Nasal cavity respiratory epithelium epithelial cell of viscerocranial mucosa (primary cell): ENCODE measurements at places on chromosomes 7 and 10. TPM values are rescaled to one million over a fixed set of nuclear protein-coding genes. Genes with fewer than 3 reads are reported as not detected.

Gene CFAP46
- total RNA-seq: under 0.01 and 0.28 TPM in 2 replicates

Gene PNLIP
- total RNA-seq: not detected in 2 replicates

Gene HABP2
- 0.07 TPM in 1 of 2 replicates, not detected in the other for total RNA-seq

Gene SLC13A1
- not detected in 2 replicates for total RNA-seq

Gene FOXP2
- total RNA-seq: 1.1 and 3.1 TPM in 2 replicates
